Breast epithelium (tissue), 4 donors: ENCODE measurements at places on chromosomes 3 and 15. TPM values are rescaled to one million over a fixed set of nuclear protein-coding genes. Genes with fewer than 3 reads are reported as not detected.

Gene CHST2
- 6.9 TPM for total RNA-seq

Gene ALDH1L1
- total RNA-seq, result 10.8 TPM

Gene FRMD5
- total RNA-seq, result not detected

Gene UNC13C
- 2.9 TPM for total RNA-seq

Gene CAMKV
- not detected for total RNA-seq

Gene PPM1M
- 31.2 TPM for total RNA-seq

Gene ITPKA
- total RNA-seq, result 0.15 TPM

Gene CD80
- total RNA-seq, result 1.8 TPM

Gene GOLGA8S
- 0.44 TPM for total RNA-seq

Gene STRA6
- total RNA-seq, result 1.0 TPM

Gene PDIA3
- 109 TPM for total RNA-seq

Gene SYNPR
- not detected for total RNA-seq

Gene GCNT3
- total RNA-seq, result not detected

Gene ANKRD34C
- total RNA-seq, result not detected

Gene B4GALT4
- 14.1 TPM for total RNA-seq

Gene SCAANT1
- total RNA-seq, result not detected

Gene SEC61A1
- 105 TPM for total RNA-seq

Gene ACOX2
- total RNA-seq, result 12.1 TPM

Gene PDZRN3
- 37.6 TPM for total RNA-seq

Gene ASB14
- not detected for total RNA-seq
